ENCODE measurements at places on chromosomes 3 and 15.

DNA sequence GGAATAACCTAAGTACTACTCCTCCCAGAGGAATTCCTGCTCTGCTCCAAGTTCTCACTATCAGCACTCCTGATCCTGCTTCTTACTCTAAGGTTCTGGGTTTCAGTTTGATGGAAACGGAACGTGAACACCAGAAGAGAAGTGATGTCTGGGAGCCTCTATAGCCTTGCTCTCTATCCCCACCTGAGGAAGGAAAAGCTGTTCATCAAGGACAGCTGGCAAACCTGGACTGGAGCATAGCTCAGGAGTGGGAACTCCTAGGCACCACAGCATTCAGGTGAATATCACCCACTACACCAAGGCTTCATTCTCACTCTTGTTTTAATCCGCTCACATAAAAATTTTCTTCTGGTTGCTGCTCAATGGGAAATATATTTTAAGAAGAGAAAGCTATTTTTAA lies 13.0 kb upstream of the CADPS start:
- no peak for DNase-seq

GRCh38 chr3:119352863-119353527 lies 58.8 kb downstream of the ARHGAP31 start:
- DNase-seq: peak; percentile 52

DNA sequence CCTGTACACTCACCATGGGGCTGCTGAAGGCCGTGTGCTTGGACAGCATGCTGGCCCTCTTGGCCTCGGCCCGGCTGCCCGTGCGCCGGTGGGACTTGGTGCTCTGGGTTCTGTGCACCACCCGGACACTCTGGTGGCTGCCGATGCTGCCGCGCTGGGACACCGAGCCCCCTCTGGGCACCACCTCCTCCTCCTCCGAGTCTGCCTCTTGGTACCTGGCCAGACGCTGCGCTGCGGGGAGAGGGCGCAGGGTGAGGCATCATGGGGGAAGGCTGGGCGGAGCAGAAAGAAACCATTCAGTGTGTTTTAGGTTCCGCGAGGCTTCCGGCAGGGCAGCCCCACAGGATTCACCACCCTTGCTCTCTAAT lies 145.0 kb downstream of the ATP10A start:
- no peak for DNase-seq

DNA sequence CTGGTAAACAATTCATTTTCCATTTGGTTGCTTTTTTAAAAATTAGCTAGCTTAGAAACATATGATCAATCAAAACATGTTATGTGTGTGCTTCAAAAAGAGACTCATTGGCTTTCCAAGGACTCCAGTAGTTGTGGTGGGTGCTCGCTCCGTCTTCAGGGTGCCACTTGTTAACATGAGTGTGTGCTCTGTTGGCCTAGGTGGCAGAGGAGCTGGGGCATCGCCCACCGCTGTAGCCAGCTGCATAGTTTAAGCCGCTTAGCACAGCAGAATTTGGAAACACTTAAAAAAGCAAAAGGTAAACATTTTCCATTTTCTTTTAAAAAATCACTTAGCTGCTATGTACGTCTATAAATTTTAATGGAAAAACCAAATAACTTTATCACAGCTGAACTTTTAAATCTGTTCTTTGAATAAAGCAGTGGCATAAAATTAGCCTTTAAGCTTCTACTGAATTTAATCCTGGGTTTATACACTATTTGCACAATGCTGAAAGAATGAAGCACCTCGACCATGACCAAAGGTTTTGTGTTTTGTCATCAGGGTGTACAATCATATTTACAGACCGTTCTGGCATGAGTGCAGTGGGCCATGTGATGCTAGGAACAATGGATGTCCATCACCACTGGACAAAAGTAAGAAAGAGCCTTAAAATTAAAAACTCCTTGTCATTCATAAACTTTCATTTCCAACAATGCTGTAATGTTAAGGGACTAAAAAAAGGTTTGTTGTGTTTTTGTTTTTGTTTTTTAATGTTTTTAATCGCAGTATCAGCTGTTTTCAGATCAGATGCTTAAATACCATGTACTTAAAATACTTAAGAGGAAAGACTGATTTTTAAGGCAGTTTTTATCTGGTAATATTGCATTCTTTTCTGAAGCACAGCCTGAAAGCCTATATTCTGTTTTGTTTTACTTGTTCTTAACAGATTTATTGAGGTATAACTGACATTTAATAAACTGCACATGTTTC lies 57.9 kb downstream of the TCAIM start:
- DNase-seq: no peak

DNA sequence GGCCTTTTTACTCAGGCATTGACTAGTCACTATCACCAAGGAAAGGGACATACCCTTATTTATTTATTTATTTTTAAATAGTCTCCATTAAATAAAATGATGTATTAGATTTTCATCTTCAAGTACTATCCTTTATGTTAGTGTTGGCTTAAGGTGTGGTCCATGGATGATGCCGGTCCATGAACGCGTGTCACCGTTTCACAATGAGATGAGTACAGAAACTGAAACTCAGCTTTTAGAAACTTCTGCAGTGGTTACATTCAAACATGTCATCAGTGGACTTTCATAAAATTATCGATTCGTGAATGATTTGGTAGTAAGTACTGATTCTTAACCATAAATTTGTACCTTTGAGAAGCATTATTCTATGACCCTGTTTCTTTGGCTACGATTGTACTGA lies 166.6 kb downstream of the SATB1 start:
- no peak for DNase-seq

- no peak for DNase-seq
Observed at GRCh38 chr3:98699132-98699531, 64.0 kb upstream of the ST3GAL6 start.

GRCh38 chr15:83784975-83785374 lies 131.1 kb downstream of the ADAMTSL3 start:
- DNase-seq: no peak

DNA sequence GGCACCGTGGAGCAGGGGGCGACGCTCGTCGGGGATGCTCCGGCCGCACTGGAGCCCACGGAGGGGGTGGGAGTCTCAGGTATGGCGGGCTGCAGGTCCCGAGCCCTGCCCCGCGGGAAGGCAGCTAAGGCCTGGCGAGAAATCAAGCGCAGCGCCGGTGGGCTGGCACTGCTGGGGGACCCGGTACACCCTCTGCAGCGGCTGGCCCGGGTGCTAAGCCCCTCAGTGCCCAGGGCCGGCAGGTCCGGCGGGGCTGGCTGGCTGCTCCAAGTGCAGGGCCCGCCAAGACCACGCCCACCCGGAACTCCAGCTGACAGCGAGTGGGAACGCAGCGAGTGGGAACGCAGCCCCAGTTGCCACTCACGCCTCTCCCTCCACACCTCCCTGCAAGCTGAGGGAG lies 676.4 kb downstream of the SI start:
- DNase-seq: no peak

DNA sequence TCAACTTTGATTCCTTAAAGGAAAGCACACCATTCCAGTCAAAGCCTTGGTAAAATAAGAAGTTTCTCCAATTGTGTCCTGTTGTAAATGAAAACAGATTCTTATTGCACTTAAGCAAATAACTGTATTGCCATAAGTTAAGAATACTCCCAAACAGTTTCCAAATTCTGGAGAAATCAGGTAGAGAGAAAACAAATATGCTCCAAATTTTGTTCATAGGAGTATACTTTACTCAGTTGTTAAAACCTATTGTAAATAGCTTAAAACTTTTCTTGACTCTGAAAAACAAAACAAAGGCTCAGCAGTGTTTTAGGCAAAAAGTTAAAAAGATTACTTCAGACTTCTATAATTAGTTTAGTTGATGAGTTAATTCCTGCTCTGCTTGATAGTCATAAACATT lies 42.4 kb downstream of the LNP1 start:
- no peak for DNase-seq
